ENCODE measurements at places on chromosomes 7 and 10.

- no peak for DNase-seq
Measured at GRCh38 chr10:97466755-97467154, 20.8 kb downstream of the ZDHHC16 start.

GRCh38 chr7:157009778-157010587 is 480 bp downstream of the MNX1 start:
- DNase-seq: no peak

GRCh38 chr7:150421831-150422230 is 28.6 kb upstream of the GIMAP8 start:
- DNase-seq: no peak

GRCh38 chr7:38829488-38830165 is 79.4 kb downstream of the VPS41 start:
- DNase-seq: no peak

DNA sequence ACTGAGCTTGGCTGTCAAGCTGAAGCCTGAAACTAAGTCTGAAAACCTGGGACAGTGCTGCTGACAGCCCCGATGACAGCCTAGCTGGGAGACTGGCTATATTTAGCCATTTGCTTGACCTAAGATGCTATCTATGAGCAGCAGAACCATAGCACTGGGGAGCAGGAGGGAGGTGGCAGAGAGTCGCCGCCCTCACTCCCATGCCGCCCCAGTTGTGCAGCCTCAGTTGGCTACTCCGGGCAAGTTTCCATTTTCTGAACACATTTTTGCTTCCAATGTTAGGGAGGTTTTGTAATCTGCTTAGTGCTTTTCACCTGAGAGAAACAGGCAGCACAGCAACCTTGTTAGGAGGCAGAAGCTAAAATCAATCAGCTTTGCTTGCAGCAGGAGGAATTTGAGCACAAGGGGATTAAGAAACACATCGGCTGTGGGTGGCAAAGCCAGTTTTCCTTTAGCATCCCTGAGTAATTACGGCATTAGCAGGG is 20.4 kb upstream of the C10orf71 start:
- DNase-seq: no peak

DNA sequence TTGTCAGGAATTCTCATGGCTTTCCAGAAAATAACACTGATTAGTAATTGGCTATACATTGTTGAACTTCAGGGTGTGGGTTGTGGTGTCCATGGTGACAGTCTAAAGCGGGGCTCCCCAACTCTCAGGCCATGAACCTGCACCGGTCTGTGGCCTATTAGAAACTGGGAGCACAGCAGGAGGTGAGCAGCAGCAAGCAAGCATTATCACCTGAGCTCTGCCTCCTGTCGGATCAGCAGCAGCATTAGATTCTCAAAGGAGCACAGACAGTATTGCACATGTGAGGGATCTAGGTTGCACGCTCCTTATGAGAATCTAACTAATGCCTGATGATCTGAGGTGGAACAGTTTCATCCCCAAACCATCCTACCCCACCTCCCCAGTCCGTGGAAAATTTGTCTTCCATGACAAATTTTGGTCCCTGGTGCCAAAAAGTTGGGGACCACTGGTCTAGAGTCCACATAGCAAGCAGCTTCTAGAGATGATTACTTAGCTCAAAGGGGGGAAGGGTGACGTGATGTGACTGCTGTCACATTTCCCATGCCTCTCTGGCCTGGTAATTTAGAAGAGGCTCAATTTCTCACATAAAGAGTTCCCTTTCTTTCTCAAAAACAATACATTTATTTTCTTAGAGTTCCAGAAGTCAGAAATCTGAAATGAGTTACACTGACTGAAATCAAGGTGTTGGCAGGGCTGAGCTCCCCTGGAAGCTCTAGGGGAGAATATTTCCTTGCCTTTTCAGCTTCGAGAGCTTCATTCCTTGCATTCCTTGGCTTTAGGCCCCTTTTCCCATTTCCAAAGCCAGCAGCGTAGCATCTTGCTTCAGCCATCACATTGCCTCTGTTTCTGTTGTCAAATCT is 17.6 kb upstream of the FAM221A start:
- no peak for DNase-seq

- DNase-seq: no peak
Measured at GRCh38 chr7:4957847-4958476, 1.0 kb downstream of the MMD2 start.

DNA sequence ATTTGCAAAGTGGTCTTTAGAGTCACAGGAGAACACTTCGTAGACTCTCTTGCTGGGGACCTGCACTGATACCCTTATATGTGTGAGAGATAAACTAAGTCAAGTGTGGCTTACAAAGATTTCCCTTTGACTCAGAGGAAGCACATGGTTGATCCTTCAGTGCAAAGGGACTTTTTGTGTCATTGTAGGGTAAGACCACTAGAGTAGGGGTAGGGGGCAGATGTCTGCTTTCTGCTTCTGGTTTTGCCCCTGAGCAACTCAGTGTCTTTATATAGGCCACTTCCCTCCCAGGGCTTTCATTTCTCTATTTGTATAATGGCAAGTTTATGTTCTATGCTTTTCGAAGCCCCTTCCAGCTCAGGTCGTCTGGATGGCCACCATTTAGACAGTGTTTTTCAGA is 281.7 kb downstream of the SORCS3 start:
- DNase-seq: no peak

GRCh38 chr7:39085189-39085588 is 107.5 kb downstream of the POU6F2 start:
- no peak for DNase-seq

GRCh38 chr7:127910670-127911069 is 120.6 kb downstream of the LRRC4 start:
- DNase-seq: no peak

DNA sequence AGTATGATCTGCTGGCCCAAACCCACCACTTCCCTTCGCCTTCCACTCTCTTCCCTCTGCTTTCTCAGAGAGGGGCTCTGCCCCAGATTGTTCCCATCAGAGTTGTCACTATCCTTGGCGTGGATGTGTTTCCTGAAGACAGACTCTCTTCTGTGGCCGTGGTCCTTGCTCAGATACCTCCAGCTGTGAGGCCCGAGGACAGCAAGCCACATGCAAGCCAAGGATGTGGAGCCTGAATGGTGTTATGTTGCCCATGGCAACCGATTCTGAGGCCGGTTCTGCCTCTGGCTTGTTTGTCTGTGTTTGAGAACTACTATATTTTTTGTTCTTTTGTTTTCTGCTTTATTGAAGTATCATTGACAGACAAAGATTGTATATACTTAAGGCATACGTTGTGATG is 247.4 kb upstream of the PODXL start:
- DNase-seq: no peak

- no peak for DNase-seq
Measured at GRCh38 chr10:94963901-94964300, 25.4 kb downstream of the CYP2C9 start.

DNA sequence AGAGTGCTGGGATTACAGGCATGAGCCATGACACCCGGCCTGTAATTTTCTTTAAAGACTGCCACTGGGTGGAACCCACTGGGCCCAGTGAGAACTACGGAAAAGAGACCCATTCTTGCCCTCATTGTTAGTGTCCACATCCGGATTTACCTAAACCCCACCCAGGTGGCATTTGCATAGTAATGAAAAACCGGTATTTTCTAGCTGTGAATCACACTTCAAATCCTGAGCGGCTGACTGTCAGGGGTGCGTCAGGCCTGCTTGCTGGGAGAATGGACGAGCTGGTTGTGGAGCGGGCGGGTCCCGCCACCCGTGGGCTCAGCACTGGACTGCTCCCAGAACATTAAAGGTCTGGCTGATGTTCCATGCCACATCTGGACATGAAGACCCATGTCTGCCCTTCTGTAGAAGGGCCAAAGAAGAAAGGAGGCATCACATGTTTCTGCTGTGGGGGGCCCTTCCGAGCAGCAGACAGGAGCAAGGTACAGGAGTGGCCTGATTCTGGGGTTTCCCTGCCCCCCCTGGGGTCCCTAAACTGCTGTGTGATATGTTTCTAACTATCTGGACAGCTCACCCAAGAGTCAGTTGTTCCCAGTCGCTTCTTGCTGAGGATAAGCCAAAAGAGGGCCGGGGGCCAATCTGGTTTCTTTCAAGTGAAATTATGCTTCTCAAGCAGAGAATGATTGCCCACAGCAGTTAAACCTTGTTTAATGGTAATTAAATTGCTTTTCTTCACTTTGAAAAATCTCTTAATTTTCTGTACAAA is 46.4 kb downstream of the KIAA1217 start:
- DNase-seq: no peak

DNA sequence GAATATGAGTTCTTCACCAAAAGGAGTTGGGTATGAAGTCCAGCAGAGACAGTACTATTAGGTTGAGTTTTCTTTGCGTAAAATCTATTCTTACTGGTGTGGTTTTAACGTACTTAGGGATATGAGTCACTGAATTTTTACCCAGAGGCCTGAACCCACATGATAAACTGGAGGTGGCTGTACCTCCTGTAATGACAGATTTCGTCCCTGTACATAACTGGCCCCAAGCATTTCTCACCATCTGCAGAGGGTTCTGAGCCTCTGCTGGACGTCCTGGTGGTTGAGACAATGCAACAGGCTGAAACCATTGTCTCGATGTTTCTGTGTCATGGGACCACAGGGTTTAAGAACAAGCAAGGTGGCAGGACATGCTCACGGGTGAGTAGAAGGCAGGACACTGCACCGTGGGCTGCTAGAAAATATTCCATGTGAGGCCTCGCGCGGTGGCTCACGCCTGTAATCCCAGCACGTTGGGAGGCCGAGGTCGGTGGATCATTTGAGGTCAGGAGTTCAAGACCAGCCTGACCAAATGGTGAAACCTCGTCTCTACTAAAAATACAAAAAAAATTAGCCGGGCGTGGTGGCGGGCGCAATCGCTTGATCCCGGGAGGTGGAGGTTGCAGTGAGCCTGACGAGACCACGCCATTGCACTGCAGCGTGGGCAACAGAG is 233.9 kb downstream of the DNAJB6 start:
- no peak for DNase-seq

GRCh38 chr10:31660300-31660699 is 268.3 kb downstream of the ARHGAP12 start:
- no peak for DNase-seq

- no peak for DNase-seq
Measured at GRCh38 chr7:2516194-2516555, 3.4 kb upstream of the LFNG start.

- DNase-seq: no peak
Measured at GRCh38 chr7:106094780-106095179, 17.3 kb downstream of the SYPL1 start.

DNA sequence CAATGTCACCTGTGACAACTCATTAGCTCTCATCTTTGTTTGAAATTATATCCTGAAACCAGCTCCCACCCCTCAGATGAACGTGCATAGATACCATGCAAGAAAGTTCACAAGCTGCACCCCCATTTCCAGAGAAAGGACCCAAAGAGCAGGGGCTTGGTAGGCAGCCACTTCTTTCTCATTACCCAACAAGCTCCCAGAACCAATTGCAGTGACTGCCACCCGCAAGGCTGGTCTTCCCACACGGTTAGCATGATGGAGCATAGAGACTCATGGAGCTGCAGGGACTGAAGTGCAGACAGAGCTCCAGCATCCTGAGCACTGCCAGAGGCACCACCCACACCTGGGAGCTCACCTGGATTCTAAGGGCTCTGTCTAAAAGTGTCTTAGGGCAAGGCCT is 28.5 kb downstream of the FRMPD2 start:
- no peak for DNase-seq

- peak; percentile 62 for DNase-seq
Measured at GRCh38 chr7:76358011-76358480, 745 bp downstream of the YWHAG start.

DNA sequence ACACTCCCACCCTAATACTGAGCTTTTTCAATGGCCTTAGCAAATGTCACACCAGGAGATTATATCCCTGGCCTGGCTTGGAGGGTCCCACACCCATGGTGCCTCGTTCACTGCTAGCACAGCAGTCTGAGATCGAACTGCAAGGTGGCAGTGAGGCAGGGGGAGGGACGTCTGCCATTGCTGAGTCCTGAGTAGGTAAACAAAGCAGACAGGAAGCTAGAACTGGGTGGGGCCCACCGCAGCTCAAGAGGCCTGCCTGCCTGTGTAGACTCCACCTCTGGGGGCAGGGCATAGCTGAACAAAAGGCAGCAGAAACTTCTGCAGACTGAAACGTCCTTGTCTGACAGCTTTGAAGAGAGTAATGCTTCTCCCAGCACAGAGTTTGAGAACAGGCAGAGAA is 338.9 kb upstream of the MBL2 start:
- DNase-seq: no peak

All from breast epithelium (tissue), 4 donors.